Activated CD4-positive, alpha-beta T cell treated with anti-CD3 and anti-CD28 coated beads, Interleukin-2, Interleukin-4, amounts not matched to agents 100 ng/mL and 50 ng/mL, durations not matched to agents 16 hours and 8 hours (primary cell): ENCODE measurements at places on chromosomes 2 and 18.

- DNase-seq: no peak
These were observed 746.1 kb upstream of the LRRTM1 start for GRCh38 chr2:81050580-81051095.

- DNase-seq: peak; percentile 34
These were observed 633 bp downstream of the MALT1 start for GRCh38 chr18:58671632-58672564.

DNA sequence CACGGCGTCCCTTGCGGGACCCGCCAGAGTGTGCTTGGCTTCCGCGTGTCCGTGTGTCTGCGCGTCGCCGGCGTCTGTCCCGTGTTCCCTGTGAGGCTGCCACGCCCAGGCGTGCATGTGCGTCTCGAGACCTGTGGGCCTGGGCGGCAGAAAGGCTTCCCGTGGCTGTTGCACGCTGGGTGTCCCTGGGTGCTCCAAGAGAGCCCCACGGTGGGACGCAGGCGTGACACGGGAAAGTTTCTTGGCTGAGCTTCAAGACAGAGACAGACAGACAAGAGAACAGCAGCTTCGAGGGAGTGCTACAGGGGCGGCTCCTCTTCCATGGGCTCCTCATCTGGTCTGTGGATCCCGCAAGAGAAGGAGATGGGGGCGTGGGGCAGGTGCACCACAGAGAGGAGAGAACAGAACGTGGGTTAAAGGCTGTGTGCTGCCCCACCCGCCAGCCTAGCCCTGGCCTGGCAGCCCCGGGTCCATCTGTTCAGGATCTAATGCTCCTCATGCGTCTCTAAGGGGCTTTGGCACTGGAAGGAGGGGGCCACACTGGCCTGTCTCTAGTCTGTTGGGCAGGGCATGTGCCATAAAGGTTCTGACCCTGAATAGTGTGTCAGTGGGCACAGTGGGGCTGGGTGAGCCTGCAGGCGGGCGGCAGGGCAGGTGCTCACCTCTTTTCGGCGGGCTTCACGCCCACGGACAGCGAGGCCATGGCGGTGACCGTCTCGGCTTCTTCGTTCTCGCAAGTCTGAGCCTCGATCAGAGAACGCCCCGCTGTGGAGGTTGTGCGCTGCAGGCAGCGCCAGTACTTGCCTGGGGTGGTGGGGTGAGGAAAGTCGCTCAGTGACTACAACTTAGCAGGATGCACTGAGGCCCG is 205.1 kb downstream of the TWIST2 start:
- no peak for DNase-seq

GRCh38 chr18:27541293-27541692 is 356.2 kb upstream of the CHST9 start:
- no peak for DNase-seq

- DNase-seq: peak; percentile 8
These were observed 93.9 kb downstream of the EVA1A start for GRCh38 chr2:75466708-75467311.

GRCh38 chr2:231714639-231715498 is 6.5 kb downstream of the PTMA start:
- peak; percentile 83 for DNase-seq

- no peak for DNase-seq
These were observed 511.5 kb downstream of the NYAP2 start for GRCh38 chr2:225911019-225911418.

GRCh38 chr18:22451796-22452195 is 34.1 kb upstream of the CTAGE1 start:
- no peak for DNase-seq

DNA sequence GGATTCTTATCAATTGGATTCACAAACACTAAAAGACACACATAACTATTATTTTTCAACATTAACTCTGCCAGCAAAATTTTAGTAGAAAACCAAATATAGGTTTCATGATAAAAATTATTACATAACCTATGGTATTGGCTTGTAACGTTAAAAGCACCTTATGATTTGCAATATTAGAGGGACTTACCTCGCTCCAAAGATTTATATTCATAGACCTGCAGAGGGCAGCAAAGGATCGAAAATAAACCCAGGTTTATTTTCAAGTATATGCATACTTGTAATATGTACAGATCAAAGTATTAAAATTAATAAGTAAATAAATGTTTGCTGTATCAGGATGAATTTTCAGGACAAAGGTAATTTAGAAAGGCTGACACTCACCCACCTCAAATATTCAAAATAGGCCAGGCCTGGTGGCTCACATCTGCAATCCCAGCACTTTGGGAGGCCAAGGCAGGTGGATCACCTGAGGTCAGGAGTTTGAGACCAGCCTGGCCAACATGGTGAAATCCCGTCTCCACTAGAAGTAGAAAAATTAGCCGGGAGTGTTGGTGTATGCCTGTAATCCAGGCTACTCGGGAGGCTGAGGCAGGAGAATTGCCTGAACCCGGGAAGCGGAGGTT is 45.3 kb downstream of the LRPPRC start:
- DNase-seq: peak; percentile 30

- no peak for DNase-seq
These were observed 182.1 kb upstream of the ZEB2 start for GRCh38 chr2:144702051-144702450.

GRCh38 chr2:152544638-152545037 is 172.6 kb downstream of the PRPF40A start:
- no peak for DNase-seq

GRCh38 chr2:46976556-46977279 is 61.1 kb upstream of the MCFD2 start:
- DNase-seq: no peak

- no peak for DNase-seq
These were observed 190.4 kb downstream of the KIAA1328 start for GRCh38 chr18:37019157-37019827.
